HAP-1 (cell line): ENCODE measurements at places on chromosomes 5 and 9.
A peak's percentile ranks its signal among the peaks of the same experiment; 100 is the strongest.

DNA sequence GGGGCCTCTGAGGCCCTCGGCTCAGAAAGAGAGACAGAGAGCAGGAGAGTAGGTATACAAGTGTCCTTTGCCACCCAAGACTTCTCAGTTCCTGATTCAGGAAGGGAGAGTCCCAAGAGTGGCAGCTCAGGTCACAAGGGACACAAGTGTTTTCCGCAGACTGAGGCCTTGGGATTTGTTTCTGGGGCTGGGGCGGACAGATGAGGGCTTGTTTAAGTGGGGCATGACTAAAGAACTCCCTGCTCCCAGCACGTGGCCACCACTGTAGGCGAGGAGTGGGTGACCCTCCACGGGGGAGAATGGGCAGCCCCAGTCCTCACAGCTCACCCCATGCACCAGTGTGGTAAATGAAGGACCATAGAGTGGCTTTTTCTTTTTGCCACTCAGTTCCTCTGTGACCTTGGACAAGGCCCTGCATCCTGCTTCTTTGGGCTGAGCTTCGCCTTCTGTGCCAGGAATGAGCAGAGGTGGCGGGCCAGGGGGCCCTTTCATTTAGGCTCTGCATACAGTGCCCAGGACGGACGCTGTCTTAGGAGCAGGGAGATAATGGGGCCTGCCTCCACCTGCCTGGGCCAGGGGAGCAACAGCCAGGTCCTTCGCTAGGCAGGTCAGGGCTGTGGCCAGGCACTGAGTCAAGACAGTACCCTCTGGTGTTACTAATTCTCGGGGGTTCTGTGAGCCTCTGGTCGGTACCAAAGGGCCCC lies 50.8 kb downstream of the AMBP start:
- peak; percentile 5 for DNase-seq

DNA sequence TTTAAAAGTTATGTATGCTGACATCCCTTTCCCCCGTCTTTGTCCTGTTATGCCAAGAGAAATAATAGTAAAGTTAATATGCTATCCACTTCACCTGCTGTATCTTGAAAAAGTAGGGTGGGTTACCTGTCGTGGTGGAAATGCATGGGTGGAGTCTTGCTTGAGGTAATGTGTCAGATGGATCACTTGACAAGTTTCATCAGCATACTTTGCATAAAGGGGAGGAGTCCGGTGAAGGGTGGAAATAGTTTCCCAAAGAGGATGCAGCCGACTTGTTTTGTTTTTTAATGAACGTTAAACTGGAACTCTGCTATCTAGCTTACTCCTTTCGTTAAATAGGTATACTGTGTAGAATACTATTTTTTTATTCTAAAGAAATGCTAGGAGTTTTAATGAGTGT lies 9.0 kb upstream of the DMRT3 start:
- DNase-seq = no peak

DNA sequence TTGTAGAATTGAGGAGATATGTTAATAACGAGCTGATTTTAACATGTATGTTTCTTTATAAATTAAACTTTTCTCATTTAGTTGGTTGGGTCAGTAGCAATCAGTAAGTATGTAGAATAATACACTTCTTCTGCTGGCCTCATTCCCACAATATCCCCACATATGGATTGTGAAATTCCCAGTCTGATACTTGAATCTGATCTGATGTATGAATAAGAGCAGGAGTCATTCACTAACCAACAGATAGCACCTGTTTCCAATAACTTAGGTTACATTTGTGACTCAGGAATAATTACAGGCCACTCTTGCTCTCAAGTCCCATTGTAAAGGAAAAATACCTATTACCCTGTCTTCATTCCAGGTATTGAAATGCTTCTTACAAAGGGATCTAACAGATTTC lies 23.9 kb downstream of the SLC36A1 start:
- DNase-seq = no peak

DNA sequence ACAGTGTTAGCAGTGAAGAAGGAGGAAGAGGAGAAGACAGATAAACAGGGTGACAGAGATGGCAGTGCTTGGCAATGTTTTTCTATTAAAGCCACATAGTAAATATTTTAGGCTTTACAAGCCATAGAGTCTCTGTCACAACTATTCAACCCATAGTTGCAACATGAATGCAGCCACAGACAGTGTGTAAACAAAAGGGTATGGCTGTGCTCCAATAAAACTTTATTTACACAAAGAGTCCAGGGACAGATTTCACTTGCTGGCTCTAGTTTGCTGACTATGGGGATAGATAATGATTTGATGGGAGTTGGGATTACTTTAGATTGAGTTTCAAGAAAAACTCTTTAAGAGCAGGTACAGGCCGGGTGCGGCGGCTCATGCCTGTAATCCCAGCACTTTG lies 224.8 kb upstream of the SEMA6A start:
- DNase-seq = no peak

DNA sequence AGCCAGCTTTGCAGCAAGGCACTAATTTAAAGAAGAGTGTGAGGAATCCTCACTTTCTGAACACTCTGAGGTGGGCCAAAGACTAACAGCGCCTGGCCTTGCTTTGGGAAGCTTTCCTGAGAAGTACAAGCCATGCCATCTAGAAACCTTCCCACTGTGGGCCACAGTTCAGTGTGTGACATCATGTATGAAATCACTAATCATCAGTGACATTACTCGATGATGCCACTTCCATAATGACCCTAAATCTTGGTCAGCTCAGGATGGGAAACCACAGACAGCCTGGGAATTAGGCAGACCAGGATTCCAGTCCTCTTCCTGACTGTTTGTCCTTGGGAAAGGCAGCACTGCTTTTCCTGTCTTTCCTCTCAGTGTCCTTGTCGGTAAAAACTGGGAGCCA lies 54.2 kb upstream of the HSPA9 start:
- DNase-seq = no peak

- no peak for DNase-seq
Measured at GRCh38 chr5:142360607-142361120, 35.8 kb upstream of the SPRY4 start.

- no peak for DNase-seq
Measured at GRCh38 chr5:40955313-40955712, 46.0 kb downstream of the C7 start.

DNA sequence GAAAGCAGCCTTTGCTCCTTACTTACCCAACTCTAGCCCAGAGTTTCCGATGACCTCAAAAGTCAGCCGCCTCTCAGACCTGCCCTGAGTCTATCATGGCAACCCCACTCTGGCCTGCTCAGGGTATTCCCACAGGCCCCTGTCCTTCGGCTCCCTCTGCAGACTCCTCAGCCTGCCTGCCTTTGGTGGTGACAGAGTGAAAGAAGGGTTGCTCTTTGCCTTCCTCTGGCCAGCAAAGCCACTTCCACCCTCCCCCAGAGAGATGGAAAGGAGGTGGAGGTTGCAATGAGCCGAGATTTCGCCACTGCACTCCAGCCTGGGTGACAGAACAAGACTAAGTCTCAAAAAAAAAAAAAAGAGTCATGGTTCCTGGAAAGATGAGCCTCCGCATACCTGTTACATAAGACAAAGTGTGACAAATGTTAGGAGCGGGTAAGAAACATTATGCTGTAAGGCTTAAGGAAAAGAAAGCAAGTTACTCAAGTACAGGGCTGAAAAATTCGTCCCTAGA lies 2.3 kb upstream of the SMIM33 start:
- DNase-seq = no peak

DNA sequence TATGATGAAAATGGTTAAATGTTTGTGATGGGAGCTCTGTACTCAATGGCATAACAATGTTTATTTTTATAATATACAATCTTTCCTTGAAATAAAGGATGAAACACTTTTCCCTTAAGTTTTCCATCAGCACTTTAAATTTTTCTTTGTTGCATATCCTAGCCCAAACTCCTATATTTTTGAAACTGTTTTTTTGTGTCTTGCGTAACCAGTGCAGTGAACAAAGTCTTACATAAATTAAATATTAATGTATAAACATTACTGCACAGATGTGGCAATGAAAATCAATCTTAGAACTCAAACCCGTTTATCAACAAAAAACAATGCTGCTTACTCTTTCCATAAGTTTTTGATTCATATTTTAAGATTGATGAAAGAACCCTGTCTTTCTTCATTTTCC lies 34.1 kb upstream of the IL31RA start:
- DNase-seq = no peak

GRCh38 chr5:166117072-166118066 lies 2174.1 kb upstream of the WWC1 start:
- DNase-seq = no peak

- DNase-seq = no peak
Measured at GRCh38 chr5:635306-636055, 23.3 kb downstream of the CEP72 start.

- DNase-seq = no peak
Measured at GRCh38 chr9:113480612-113481011, 17.1 kb downstream of the RGS3 start.

DNA sequence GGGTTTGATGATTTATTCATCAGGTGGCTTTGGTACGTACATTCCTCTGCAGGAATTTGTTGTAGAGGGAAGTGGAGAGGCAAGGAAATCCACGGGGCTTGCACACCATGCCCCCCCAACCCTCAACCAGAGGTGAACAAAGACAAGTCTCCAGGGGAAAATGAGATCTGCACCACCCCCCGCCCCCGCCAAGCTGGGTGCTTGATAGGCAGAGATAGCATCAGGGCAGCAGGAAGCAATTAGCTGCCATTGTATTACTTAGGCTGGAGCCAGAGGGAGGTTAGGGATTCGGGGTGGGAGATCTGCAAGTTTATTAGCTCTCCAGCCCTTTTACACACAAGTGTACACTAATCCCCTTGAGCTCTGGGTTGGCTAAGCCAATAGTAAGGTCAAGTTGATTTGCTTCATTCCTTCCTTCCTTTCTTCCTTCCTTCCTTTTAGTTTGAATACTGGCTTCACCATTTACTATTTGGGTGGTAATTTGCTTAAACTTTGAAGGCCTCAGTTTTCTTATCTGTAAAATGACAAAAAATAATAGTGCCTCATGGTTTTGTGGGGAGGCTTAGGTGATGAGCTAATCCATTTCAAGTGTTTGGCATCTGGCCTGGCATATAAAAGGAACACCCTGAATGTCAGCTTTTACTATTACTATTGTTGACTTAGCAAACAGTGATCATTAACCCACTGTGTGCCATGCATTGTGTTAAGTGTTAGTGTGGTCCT lies 34.1 kb downstream of the SPRY4 start:
- DNase-seq = peak; percentile 67

- DNase-seq = no peak
Measured at GRCh38 chr9:19255821-19256220, 25.3 kb downstream of the DENND4C start.

DNA sequence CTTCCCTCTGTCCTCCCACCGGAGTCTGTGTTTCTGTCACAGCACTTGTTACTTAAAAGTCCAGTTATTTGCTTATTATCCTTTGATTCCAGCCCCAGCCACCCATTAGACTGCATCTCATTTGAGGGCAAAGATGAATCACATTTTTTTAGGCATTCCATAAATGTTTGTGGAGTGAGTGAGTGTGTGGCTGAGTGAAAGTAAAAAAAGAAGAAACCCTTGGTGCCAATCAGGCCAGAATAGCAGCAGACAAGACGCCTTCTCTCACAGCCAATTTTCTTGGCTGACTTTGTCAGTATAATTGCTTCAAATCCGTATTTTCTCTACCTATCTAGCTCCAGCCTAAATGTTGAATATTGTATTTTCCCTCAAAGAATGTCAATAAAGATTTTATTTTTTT lies 613.0 kb upstream of the WWC1 start:
- no peak for DNase-seq

DNA sequence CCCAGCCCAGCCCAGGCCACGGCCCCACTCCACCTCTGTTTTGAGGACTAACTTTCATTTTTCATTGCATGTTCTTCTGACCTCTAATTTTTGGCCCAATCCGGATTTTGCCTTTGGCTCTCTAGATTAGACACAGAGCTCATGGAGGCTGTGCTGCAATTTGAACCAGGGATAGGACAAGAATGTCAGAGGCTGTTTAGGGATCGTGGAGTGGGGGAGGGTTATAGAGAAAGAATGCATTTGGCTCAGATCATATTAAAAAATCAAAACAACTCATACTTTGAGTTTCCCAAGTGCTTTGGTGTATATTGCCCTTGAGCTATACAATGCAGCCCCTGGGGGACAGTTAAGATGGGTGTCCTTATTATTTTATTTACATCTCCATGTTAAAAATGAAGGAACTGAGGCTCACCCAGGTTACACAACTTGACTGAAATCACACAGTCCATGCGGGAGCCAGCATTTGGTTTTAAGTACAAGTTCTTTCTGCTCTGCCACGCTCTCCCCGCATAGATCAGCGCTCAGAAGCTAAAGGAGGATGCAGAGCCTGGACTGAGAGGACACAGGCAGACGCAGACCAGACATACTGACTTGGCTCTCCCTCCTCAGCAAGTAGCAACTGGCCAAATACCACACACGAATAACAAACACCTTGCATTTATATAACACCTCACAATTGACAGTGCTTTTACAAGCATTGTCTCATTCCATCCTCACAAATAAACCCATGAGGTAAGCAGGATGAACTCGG lies 126.4 kb upstream of the RAI14 start:
- DNase-seq = no peak

GRCh38 chr9:16371306-16371705 lies 499.2 kb downstream of the BNC2 start:
- DNase-seq = no peak

DNA sequence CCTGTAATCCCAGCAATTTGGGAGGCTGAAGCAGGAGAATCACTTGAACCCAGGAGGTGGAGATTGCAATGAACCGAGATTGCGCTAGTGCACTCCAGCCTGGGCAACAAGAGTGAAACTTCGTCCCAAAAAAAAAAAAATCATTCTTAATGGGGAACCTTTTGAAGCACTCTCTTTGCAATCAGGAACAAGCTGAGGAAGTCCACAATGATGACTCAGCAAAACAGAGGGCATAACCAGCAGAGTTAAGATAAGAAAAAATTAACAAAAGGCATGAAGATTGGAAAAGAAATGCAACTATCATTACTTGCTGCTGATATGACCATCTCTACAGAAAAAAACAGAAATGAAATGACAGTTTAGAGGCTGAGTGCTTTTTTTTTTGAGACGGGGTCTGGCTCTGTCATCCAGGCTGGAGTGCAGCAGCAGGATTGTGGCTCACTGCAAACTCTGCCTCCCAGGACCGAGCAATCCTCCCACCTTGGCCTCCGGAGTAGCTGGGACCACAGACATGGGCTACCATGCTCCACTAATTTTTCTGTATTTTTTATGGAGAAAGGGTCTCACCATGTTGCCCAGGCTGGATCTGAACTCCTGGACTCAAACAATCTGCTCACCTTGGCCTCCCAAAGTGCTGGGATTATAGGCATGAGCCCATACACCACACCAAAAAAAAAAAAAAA lies 88.0 kb downstream of the FNBP1 start:
- DNase-seq = no peak
